H9 (cell line): ENCODE measurements at places on chromosomes 7 and 10.

DNA sequence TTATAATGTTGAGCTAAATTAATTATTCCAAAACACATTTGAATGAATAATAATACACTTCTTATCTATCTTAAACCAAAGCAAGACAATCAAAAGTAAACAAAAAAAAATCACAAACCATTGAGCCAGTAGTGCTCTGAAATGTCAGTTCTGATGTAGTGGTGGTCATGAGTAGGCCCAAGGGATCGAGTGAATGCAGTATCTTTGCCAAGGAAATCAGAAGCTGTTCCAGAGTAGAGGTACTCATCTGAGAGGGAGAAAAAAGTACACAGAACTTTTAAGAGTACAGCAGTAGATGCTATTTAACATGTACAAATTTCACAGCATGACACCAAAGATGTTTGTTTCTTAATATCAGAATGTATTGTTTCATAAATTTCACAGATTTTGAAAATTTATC, 121.5 kb downstream of the SEMA3D start:
- no peak for DNase-seq

DNA sequence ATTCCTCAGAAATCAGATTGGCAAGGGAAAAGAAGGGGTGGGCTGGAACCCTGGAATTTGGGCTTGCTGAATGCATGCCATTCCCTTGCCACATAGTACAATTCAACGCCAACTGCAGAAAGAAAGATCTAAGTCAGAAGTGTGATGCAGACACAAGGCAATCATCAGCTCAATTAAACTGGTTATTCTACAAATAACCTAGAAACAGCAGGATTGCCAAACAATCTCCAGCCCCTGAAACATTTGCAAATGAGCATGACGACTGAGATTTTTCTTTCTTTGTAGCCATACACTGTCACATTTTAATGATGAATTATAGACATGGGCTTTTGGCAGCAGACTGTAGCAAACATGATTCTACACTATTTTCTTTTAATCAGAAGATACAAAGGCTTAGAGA, 16.5 kb upstream of the CREB5 start:
- no peak for DNase-seq

DNA sequence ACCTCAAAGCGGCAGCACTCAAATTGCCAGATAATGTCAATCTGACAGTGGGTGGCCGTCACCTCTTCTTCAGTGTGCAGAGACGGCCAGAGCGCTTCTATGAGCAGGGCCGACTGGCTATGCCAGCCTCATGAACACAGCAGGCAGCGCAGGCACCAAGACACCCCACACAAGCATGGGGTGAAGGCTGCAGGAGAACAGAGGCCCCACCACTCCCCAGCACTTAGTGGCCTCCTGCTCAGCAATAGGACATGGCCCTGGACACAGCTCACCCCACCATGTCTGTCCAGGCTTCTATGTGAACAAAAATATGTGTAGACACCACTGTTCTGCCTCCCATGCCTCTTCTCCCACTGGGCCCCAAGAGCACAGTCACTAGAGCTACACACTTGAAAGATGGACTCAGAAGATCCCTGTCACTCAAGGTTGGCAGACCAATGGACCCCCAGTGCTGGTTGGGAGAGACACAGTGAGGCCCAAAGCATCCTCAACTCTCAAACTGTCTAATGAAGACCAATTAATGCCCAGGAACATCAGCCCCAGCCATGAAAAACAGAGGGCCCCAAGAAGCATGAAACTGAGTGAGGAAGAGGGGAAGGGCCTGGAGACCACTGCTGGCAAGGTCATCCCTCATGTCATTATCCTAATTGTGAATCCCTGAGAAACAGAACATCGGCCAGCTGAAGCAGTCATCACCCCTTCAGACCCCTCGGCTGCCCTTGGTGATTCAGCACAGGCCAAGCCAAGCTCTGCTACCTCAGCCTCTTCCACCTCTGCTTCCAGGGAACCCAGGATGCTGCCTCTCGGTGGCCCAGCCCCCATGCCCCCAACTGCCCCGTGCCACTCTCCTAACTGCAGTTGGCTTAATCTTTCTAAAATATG, 77.7 kb downstream of the GRID1 start:
- peak; percentile 15 for DNase-seq

DNA sequence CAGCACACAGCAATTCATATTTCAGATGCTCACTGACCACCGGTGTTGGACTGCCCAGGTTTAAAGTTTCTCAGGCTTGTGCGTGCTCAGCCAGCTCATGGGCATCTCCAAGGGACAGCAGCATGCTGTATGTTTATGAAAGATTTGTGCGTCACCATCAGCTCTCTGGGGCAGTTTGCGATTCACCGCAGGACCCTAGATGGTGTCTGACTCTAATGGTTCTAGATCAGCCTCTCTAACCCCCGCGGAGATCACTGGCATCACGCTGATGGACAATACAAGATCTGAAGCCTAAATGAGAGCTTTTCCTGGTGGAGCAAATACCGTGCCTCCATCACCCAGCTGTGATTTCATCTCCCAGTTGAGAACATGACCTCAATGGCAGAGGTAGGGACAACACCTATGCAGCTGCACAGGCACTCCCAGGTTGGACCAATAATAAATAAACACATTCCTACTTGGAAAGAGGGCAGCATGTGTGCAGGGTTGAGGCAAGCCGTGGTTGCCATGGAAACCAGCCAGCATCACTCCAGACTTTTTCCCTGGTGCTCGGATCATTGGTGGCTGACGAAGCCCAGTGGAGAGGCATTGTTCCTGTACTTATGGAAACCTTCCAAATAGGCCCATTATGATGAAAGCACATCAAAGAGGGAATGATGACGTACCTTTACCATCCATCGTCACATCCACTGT, 253.6 kb downstream of the KCNMA1 start:
- DNase-seq, result no peak

DNA sequence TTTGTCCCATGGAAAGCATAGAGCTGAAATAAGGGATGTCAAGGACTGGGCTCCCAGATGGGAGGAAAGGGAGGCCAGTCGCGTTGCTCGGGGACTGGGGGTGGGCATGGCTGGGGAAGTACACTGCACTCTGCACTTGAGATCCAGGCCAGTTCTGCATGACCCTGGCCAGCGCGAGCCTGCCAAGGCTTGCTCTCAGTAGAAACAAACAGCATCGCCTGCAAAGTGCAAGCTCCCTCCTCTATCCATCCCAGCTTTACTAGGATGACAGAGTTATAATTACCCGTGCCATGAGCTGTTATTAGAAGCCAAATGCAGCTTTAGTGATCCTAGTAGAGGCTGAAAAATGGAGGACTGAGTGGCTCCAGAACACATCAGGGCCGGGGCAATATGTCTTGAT, 43.9 kb upstream of the PDCD4 start:
- DNase-seq, result no peak
